ENCODE measurements at places on chromosomes 1 and 21. TPM values are rescaled to one million over a fixed set of nuclear protein-coding genes. Genes with fewer than 3 reads are reported as not detected.

Gene PTPRU
- total RNA-seq, result 33.1 TPM

DNA sequence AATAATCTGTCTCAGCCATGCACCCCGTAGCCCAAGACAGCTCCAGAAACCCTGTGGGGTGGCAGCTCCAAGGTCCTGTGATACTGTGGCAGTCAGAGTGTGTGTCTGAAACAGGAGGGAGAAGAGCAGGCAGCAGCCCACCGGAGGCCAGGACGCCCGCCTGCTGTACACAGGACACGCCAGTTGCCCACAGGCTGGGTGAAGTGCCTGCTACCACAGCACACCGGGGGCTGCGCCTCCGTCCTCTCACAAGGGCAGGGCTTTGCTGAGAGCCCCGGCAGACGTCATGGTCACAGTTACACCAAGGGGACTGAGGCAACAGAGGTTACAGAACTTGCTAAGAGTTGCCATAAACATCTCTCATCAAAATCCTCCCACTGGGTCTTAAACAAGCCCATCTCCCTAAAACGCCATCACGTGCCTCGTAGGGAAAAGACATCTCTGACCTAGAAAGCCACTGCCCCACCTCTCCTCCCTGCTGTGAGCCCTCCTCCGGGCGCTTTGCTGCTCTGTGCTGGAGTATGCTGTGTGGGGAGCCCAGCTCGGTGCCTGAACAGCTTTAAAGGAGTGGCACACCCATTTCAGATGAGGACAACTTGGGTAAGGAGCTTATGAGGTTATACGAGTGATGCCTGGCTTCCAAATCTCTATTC lies 5.3 kb downstream of the C1orf174 start:
- no peak overlapping the region for H3K4me3 ChIP-seq
- no peaks in the 10 kb centered on the region for H3K27me3 ChIP-seq
- no peaks in the 10 kb centered on the region for H3K36me3 ChIP-seq

Gene SYT11
- total RNA-seq, result 4.5 TPM

Gene SPRR2F
- not detected for total RNA-seq

- no peak overlapping the region for H3K4me3 ChIP-seq
- no peaks in the 10 kb centered on the region for H3K4me1 ChIP-seq
- peak overlapping the region; percentile 34 for H3K27ac ChIP-seq
- DNase-seq, result no peak
- no peaks in the 10 kb centered on the region for H3K36me3 ChIP-seq
- H3K27me3 ChIP-seq, result no peaks in the 10 kb centered on the region
Observed at GRCh38 chr1:55965981-55966461, 613.3 kb downstream of the PLPP3 start.

GRCh38 chr1:16165073-16165364 lies 9.2 kb upstream of the EPHA2 start:
- no peaks in the 10 kb centered on the region for H3K27me3 ChIP-seq
- H3K4me3 ChIP-seq, result no peak overlapping the region
- peak overlapping the region; percentile 87 for H3K27ac ChIP-seq
- H3K4me1 ChIP-seq, result no peaks in the 10 kb centered on the region
